NCI-H1694 (cell line): ENCODE measurements at places on chromosomes 6 and 20.

- no peak for DNase-seq
Observed at GRCh38 chr6:131717836-131718542, 7.2 kb upstream of the CTAGE9 start.

- no peak for DNase-seq
Observed at GRCh38 chr6:153963352-153963751, 75.7 kb upstream of the OPRM1 start.

DNA sequence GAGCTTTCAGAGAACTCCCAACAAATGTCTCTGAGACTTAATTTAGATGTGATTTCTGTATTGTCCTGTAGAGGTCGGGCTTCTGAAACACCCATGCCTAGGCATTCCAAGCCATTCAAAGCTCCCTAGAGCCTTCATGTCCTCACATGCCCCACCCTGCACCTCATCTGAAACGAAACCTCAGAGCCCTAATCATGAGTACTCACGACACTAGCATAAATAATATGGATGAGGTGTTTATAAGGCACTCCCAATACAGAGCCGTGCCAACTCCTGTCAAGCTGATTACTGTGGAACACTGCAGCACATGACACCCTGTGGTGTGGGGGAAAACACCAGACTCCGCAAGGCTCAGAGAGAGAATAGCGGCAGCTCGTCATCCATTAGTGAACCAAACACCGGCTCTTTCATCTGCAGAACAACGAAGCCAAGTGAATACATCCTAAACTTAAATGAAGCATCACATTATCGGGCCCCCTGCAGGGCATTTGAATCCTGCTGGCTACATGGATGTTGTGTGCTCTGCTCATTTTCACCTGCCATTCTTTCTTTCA lies 83.8 kb downstream of the FNDC1 start:
- peak; percentile 12 for DNase-seq

- DNase-seq = no peak
Observed at GRCh38 chr6:29845405-29846006, 17.9 kb downstream of the HLA-G start.
